K562 (cell line): ENCODE measurements at places on chromosomes 7 and 10. TPM values are rescaled to one million over a fixed set of nuclear protein-coding genes. Genes with fewer than 3 reads are reported as not detected.

Gene SEC61A2
- 4.1 and 4.6 TPM in 2 replicates for total RNA-seq

DNA sequence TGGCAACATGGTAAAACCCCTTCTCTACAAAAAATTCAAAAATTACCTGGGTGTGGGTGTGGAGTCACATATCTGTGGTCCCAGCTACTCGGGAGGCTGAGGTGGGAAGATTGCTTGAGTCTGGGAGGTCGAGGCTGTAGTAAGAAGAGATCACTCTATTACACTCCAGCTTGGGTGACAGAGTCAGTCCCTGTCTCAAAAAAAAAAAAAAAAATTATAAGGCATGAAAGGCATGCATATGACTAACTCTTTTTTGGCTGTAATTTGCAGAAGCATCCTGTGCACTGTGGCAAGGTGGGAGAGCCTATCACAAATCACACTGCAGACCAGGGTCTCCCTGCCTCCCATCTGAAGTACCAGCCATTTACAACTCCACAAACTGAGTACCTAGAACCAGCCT lies 14.1 kb upstream of the MYPN start:
- no peak for DNase-seq

DNA sequence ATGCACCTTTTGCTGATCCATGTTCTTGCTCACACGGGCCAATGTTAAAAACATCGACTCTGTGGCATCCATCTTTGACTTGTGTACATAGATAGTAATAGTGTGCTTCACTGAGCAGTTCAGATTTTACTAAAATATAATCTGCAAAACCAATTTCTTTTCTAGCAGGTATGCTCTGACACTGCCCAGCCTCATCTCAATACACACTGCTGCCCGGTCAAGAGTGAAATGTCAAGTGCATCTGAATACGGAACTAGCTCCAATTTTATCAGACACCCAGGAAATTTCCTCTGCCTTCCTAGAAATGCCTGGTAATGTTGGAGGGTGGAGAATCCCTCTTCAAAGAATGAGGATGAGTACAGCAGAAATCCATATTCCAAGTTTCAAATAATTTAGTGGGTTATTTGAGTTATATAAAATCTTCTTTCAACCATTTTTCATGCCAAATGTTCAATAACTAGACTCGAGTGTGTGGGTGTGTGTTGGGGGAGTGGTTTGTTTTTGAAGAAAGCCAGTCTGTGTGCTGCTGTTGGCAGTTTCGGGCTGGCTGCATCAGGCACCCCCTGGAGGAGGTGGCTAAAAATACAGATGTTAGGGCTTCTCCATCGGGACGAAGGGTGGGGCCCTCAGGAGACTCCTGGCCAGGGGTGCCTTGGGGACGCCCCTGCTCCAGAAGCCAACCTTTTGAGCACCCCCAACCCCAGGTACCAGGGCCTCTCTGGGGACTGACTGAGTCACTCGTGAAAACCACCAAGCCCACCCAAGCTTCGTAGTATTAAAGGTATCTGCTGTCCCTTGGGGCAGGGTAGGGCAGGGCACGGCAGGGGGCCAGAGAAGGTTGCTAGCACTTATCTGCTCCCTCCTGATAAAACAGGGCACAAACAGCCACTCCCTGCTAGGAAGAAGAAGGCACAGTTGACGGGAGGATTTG lies 15.4 kb downstream of the CTBP2 start:
- DNase-seq, result peak; percentile 72

DNA sequence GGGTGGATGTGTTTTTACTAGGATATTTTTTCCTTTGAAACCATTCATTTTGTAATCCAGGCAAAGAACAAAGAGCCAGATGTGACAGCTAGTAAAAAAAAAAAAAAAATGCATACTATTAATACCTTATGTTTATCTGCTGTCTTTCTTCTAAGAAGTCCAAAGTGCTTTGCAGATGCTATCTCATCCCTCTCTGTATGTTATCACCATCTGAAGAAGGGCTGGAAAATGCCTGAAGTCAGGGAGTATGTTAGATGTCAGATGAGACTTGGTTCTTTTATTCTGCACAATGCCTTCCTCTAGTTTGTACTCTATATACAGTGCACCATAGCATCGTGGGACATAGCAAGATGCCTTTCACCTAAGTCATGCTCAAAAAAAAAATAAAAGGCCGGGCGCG lies 10.4 kb upstream of the CAMK1D start:
- DNase-seq, result no peak

DNA sequence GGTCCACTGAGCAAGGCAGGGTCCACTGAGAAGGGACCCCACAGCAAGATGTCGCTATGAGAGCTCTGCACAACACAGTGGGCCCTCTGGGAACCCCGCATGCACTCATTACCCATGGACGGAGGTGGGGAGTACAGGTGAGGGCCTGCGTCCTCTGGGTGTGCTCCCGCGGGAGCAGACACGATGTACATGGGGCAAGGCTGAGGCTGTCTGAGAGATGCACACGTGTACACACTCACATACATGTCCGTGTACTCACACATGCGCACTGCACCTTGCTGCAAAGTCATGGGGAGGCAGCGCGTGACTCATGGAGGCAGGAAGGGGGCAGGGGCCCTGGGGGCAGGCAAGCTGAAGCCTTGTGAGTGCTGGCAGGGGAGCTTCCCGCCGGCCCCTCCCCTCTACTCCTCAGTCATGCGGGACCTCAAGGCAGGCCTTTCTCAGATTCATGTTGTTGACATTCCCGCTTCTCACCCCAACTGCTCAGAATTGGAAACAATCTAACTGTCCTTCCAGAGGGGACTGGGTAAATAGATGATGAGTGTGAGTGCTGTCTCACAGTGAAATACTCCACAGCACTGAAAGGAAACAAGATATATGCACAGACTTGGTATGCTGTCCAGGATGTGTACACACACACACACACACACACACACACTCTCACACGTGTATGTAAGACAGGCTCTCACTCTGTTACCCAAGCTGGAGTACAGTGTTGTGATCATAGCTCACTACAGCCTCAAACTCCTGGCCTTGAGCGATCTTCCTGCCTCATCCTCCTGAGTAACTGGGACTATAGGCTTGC lies 40.0 kb downstream of the GOLGA7B start:
- DNase-seq, result peak; percentile 61
